ENCODE measurements at places on chromosomes 16 and 17.
A peak's percentile ranks its signal among the peaks of the same experiment; 100 is the strongest.

GRCh38 chr16:27301236-27301861 lies 12.4 kb upstream of the IL4R start:
- DNase-seq, result no peak

DNA sequence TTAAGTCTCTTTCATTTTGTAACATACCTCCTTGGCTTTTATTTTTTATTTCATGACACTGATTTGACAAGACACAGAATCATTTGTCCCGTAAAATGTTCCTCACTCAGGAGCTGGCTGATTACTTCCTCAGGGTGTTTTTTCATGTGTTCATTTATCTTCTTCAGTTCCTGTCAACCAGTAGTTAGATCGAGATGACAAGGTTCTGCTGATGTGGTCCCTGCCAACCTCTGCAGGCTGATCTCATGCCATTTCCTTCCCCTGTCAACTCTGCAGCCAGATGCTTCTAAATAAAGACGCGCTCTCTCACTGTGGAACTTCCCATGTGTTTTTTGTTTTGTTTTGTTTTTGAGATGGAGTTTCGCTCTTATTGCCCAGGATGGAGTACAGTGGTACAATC lies 8.1 kb upstream of the CXCL16 start:
- no peak for DNase-seq

DNA sequence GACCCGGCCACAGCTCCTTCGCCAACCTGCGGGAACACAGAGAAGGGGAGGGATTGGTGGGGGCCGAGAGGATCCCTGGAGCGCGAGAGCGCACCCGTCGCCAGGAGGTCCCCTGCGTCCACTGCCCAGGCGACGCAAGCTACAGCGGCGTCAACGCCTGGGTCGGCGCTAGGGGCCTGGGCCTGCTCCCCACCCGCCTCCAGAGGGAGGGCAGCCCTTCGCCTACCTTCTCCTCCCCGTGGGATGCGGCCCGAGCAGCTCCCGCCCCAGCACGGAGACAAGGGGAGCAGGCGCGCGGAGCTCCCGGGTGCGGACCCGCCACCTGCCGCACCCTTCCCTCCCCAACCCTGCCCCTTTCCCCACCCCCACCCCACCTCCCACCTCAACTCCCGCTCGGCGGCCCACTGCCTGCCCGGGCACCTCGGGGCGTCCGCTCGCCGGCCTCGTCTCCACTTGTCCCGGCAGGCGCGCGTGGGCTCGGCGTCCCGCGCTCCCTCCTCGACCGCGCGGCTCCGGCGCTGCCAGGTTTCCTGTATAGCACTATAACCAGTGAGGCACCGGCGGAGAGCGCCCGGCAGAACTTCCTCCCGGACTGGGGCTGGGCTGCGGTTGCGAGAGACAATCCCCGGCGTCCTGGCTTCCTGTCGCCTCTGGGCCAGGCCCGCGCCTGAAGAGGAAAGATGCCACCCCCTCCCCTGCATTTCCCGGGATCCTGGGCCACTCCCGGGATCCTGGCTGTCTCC lies 119.1 kb upstream of the SMURF2 start:
- no peak for DNase-seq

GRCh38 chr17:27824176-27824715 lies 23.9 kb upstream of the NOS2 start:
- DNase-seq, result no peak

GRCh38 chr16:19737306-19738038 lies 19.4 kb downstream of the IQCK start:
- DNase-seq, result no peak

DNA sequence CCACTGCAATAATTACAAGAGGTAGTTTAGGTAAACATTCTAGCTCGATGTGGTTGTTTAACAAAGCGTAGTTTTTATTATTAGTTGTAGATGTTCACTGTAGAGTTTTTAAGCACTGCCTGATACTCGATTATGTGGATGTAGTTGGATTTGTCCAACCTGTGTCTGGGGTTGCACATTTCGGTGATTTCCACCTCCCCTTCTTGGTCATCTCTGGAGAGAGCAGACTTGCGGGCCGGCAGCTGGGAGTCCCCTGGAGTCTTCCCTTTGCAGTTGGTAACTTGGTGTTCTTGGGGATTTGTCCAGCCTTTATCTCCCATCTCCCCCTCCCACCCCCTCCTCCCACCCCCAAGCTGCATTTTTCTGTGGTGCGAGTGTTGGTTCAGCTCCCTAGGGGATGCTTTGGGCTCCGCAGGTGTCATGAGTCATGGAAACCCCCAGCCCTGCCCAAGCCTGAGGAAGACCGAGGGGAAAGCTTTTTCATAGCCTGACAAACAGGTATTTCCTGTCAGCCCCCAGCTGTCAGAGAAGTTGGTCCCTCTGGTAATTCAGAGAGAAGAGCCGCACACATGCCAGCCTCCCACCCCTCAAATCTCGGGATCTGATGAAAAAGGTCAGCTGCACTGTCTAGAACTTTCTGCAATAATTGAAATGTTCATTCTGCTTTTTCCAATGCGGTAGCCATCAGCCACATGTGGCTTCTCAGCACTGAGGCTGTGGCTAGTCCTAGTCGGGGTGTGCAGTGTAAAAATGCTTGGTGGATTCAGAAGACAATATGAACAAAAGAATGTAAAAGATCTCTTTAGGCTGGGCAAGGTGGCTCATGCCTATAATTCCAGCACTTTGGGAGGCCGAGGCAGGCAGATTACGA lies 50.3 kb downstream of the KSR1 start:
- peak; percentile 9 for DNase-seq

DNA sequence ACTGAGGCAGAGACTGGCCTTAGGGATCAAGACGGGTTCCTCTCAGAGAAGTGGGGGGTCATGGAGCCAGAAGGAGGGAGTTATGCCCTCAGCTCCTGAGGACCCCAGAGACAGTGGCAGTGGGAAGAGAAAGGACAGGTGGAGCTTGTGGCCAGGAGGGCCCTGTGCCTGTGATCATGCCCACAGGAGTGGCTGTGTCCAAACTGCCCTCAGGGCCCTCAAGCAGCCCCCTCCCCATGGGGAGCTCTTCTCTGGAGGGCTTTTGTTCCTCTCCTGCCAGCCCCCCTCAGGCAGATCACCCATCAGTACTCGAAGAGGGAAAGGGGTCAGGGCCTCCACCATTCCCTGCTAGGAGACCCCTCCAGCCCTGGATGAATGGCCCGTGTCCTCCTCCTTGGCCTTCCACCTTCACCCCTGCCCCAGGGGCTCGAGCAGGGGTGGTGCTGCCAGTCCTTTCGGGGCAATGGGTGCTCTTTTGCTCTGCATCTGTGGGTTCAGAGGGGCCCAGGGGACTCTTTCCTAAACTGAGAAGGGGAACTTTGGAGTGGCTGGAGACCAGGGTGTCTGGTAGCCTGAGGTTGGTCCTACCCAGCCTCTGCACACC lies 52.7 kb downstream of the BEAN1 start:
- DNase-seq, result no peak

DNA sequence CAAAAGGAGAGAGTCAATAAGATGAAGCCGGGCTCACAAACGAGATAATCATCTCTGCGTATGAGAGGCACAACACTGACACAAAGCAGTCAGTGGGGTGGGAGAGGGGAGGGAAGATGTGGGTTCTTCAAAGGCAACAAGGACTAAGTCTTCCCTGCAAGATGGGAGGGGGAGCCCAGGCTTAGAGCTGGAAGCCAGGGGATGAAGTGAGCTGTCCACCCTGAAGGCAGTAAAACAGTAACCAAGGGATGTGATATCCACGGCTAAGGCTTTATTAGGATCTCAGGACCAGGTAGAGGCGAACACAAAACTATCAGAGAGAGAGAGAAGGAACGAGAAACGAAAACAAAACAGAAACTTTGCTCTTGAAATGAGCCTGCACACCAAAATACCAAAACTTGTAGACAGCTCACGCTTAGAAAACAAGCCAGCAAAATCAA lies 115.9 kb downstream of the DYNLRB2 start:
- no peak for DNase-seq

DNA sequence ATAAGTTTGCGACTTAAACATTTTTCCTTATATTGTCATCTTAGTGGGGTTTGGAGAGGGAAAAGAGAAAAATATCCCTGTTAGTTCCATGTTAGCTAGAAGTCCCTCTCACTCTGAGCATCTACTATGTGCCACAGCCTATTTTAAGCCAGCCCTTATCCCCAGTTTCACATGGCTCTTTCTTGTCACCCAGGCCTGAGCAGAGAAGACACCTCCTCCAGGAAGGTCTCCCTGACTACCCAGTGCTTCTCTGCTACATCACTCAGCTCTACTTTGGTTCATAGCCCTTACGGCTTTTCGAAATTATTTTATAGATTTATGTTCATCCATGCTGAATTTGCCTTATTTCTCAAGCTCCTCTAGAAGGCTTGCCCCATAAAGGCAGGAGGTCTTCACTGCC lies 7.2 kb upstream of the MAP2K3 start:
- no peak for DNase-seq

DNA sequence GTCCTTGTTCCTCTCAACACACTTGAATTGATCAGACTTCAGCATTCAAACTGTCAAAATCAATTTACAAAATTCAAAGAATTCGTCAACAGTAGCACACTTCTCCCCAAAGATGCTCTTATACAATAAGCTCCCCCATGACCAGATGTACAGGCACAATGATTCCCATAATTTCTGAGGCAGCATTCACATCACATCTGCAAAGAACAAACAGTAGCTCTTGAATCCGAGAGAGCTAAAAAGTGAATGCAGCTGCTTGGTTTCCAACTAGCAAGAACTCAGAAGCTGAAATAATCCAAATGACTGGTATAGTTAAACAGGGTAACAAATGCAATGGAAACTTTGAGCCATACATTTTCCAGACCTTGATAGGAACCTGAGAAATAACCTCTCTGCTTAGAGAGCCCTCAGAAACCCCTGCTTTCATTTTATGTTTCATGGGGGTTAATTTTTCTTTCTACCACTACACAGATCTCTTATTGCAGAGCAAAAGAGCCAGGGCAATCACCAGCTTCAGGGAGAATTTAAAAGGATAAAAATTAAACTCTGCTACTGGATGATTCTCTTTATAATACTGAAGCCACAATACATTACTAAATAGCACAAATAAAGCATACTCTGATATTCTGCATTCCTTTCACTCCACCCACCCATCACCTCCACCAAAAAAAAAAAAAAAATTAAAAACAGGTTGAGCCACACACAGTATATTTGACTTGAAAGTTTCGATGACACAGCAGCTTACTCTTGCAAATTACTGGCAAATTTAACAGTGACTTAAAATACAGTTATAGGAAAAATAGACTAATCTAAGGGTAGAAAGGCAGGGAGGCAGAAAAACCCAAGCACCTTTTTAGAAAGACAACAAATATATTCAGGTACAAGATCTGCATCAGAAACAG lies 23.1 kb upstream of the TMEM97 start:
- DNase-seq, result no peak

GRCh38 chr17:78592991-78593329 lies 15.8 kb upstream of the DNAH17 start:
- no peak for DNase-seq

DNA sequence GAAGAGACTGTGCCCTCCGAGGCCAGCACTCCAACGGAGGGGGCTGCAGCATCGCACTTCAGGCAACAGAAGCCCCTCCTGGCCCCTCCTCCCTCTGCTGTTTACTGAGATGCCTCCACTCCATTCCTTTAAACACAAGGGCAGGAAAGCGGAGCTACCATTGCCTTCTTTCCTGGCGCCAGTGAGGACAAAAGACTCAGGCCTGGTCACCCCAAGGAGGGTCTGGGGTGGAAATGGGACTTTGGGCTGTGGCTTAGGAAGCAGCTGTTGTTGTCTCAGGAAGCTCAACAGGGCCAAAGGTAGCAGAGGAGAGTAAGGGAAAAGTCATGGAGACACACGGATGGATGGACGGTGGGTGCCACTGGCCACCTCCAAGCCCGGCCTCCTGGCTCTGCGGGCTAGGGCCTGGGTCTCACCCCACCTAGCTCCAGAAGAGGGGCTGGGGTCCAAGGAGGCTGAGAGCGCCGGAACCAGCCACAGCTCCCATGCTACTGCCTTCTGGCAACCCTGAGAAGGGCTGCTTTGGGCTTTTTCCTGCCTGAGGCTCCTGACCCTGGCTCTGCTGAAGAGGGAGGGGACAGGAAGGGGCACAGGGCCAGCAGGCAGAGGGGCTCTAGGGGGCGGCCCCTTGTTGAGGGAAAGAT lies 11.1 kb downstream of the CD300LG start:
- peak; percentile 51 for DNase-seq

GRCh38 chr17:42359133-42359532 lies 29.1 kb downstream of the STAT3 start:
- DNase-seq, result no peak

DNA sequence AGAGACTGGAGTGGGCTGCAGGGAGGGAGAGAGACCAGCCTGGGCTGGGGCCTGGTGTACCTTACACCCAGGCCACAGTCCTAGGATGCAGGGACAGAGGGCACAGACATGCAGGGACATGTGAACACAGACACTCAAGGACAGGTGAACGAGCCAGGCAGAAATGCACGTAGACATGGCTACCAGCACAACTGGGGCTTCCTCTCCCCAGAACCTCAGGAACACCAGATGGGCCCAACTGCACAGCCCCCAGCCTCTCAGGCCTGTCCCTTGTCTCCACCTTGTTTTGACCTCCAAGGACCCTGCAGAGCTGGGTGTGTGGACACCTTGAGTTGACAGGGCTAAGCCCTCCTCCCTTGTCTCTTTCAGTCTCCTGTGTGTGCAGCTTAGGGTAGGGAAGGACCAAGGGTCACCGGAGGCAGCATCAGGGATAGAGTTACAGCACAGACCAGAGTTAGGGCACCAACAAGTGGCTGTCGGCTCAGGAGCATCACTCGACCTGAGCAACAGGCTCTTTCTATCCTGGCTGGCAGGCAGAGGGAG lies 9.2 kb downstream of the SEZ6 start:
- DNase-seq, result no peak

- DNase-seq, result peak; percentile 78
Observed at GRCh38 chr17:16991349-16992009, 19.6 kb upstream of the TNFRSF13B start.

DNA sequence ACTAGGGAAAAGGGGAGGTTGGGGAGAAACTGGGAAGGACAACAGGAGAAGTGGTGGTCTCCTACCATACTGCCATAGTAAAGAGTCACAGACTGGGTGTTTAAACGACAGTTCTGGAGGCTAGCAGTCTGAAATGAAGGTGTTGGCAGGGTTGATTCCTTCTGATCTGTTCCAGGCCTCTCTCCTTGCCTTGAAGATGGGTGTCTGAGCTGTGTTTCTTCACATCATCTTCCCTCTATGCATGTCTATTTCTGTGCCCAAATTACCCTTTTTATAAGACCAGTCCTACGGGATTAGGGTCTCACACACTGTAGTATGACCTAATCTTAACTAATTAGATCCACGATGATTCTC lies 79.8 kb upstream of the TMEM97 start:
- DNase-seq, result no peak

- DNase-seq, result peak; percentile 88
Observed at GRCh38 chr17:68035131-68035522, 408 bp upstream of the KPNA2 start.

Data from posterior cingulate gyrus (tissue), 11 donors.